ENCODE measurements at places on chromosomes 12 and 14.

DNA sequence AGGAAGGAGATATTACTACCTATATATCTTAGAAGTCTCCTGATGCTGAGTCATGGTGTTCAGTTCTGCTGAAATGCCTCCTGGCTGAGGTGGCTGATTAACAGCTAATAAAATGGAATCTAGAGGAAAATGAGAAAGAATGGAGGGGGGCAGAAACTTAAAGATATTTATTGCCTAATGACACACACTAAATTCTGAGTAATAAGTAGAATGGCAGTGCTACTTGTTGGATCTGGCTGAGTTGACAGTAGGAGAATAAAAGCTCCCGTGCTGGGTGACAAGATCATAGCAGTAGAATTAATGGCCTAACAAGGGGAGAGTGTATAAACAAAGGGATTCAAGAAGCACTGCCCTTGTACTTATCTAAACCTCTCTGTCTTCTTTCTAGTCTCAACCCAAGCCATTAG lies 137.5 kb downstream of the CNTN1 start:
- H3K27me3 ChIP-seq, result no peaks in the 10 kb centered on the region
- H3K4me1 ChIP-seq, result no peaks in the 10 kb centered on the region
- no peaks in the 10 kb centered on the region for H3K36me3 ChIP-seq
- no peak overlapping the region for H3K27ac ChIP-seq

DNA sequence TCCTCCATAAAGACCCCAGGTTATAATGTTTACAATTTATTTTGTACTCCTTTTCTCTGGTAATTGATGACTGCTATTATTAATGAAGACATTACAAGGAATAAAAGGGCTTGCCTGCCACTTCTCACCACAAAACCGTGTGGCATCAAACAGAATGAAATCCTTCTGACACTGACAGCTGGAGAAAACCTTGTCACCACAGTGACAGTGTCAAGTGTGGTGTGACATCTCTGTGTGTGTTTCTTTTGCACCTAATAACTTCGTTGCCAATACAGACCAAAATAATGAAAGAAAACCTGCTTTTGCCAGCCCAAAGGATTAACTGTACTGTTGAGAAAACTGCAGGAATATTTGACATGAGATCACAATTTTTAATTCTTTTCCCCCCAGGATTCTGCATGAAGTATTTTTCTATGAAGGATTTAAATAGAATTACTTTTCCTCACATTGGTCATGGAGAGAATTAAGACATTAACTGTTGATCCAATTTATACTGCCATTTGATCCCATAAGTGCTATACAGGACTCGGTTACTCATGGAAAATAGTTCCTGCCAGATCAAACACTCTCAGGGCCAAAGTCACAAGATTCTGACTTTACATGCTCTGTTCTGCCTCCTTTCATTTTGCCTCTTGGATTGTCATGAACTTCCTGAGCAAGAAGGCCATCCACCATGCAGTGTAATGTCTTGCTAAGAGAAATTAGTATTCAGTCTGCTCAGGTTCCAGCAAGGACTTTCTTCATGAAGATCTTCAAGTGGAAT lies 60.4 kb upstream of the IFNG-AS1 start:
- H3K4me3 ChIP-seq, result no peak overlapping the region
- peaks cover 4% of the 10 kb centered on the region for H3K36me3 ChIP-seq
- H3K27me3 ChIP-seq, result no peaks in the 10 kb centered on the region
- no peak overlapping the region for H3K27ac ChIP-seq
- H3K4me1 ChIP-seq, result peaks cover 4% of the 10 kb centered on the region

- H3K27ac ChIP-seq, result no peak overlapping the region
- no peaks in the 10 kb centered on the region for H3K4me1 ChIP-seq
- DNase-seq, result no peak
- no peak overlapping the region for H3K4me3 ChIP-seq
- peaks cover 41% of the 10 kb centered on the region for H3K27me3 ChIP-seq
- no peaks in the 10 kb centered on the region for H3K36me3 ChIP-seq
Measured at GRCh38 chr12:1540690-1541089, 53.7 kb downstream of the FBXL14 start.

- no peak for DNase-seq
- H3K27ac ChIP-seq, result no peak overlapping the region
- H3K36me3 ChIP-seq, result no peaks in the 10 kb centered on the region
- no peaks in the 10 kb centered on the region for H3K27me3 ChIP-seq
- H3K4me1 ChIP-seq, result no peaks in the 10 kb centered on the region
Measured at GRCh38 chr14:29857551-29857950, 70.1 kb downstream of the PRKD1 start.

- H3K4me1 ChIP-seq, result no peaks in the 10 kb centered on the region
- H3K36me3 ChIP-seq, result no peaks in the 10 kb centered on the region
- no peak overlapping the region for H3K4me3 ChIP-seq
- H3K27ac ChIP-seq, result peak overlapping the region; percentile 50
- peaks cover 4% of the 10 kb centered on the region for H3K27me3 ChIP-seq
Measured at GRCh38 chr12:46342562-46343033, 30.0 kb downstream of the SLC38A2 start.

DNA sequence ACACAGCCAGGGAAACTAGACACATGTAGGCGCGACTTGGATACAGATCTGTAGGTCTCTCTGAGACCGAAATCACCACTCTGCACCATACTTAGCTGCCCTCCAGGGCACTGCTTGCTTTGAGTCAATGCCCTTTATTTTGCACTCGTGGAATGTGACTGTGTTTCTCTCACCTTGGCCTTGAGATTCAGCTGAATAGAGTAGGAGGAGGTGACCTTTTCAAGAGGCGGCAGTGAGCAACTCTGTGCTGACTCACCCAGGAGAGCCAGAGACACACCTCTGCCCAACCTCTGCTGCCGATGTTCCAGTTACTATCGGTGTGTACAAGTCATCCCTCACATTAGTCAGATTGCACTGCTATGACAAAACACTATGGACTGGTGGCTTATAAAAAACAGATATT lies 583.4 kb downstream of the VRK1 start:
- H3K27ac ChIP-seq, result no peak overlapping the region
- H3K4me3 ChIP-seq, result no peak overlapping the region
- peaks cover 51% of the 10 kb centered on the region for H3K4me1 ChIP-seq
- DNase-seq, result no peak
- no peaks in the 10 kb centered on the region for H3K27me3 ChIP-seq

- H3K27ac ChIP-seq, result no peak overlapping the region
- H3K4me1 ChIP-seq, result no peaks in the 10 kb centered on the region
- DNase-seq, result no peak
- no peaks in the 10 kb centered on the region for H3K36me3 ChIP-seq
Measured at GRCh38 chr12:81369175-81369574, 291.3 kb downstream of the ACSS3 start.

DNA sequence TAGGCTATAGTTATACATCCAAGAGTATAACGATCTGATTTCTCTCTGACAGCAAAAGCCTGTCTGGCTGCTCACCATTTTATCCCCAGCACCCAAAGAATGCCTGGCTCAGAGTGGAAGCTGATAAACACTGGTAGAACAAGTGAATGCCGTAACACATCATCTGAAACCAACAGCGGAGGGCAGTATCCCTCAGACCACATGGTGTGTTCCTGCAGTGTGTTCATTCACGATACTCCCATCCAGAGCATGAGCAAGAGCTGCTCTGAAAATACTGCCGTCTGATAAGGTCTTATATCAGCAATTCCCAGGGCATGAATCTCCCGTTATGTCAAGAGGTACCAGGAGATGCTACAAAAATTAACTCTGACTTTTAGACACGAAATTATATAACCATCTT lies 95.9 kb downstream of the TTC7B start:
- no peaks in the 10 kb centered on the region for H3K4me1 ChIP-seq
- DNase-seq, result no peak
- H3K36me3 ChIP-seq, result no peaks in the 10 kb centered on the region

DNA sequence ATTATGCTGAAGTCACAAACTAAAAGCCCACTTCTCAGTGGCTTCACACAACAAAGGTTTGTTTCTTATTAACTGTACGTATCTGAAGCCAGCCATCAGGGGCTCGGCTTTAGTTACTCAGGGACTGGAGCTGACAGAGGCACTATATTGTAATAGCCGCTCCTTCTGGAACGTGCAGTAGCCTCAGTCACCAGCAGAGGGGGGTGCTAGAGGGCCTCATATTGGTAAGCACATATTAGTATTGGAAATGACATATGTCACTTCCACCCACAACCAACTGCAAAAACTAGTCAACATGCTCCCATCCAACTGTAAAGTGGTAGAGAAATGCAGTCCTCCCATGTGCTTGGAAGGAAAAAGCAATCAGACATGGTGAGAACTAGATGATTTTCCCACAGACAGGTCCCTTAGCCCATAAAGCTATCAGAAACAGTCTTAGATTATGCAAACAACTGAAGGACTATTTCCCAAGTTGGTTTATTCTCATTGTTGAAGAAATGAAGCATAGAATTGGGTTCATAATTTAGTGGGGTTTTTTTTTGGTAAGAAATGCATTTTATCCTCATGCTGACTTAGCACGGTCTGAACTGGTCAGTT lies 183.6 kb upstream of the G2E3 start:
- DNase-seq, result peak; percentile 74
- H3K27ac ChIP-seq, result no peak overlapping the region
- no peaks in the 10 kb centered on the region for H3K4me1 ChIP-seq
- no peaks in the 10 kb centered on the region for H3K36me3 ChIP-seq
- peaks cover 15% of the 10 kb centered on the region for H3K27me3 ChIP-seq

DNA sequence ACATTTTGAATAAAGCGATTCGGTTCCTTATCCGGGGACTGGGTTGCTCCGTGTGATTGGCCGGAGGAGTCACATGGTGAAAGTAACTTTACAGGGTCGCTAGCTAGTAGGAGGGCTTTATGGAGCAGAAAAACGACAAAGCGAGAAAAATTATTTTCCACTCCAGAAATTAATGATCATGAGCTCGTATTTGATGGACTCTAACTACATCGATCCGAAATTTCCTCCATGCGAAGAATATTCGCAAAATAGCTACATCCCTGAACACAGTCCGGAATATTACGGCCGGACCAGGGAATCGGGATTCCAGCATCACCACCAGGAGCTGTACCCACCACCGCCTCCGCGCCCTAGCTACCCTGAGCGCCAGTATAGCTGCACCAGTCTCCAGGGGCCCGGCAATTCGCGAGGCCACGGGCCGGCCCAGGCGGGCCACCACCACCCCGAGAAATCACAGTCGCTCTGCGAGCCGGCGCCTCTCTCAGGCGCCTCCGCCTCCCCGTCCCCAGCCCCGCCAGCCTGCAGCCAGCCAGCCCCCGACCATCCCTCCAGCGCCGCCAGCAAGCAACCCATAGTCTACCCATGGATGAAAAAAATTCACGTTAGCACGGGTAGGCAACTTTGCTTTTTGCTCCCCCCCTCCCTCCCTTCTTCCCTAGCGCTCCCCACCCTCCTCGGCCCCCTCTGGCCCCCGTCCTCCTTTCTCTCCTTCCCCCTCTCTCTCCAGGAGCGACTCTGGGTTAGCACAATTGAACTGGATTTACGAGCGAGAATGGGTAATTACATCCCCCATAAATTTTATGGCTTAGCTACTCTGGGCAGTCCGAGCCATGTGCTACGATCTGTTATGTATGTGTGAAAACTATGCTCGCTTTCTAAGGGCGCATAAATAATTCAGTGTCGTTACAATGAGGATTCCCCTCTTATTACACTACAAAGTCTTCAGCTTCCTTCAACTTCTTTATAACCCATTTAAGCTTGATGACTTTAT lies at the start of gene HOXC4:
Gene HOXC4 (plus strand): TSS at position 85 of the 991 bp plus-strand sequence. CDS start 88 bp downstream, at position 173.
- H3K36me3 ChIP-seq, result no peaks in the 10 kb centered on the region
- peaks cover 47% of the 10 kb centered on the region for H3K27me3 ChIP-seq
- peak within 1 kb of the TSS; percentile 85 for H3K27ac ChIP-seq
- peak within 1 kb of the TSS; percentile 92 for H3K4me3 ChIP-seq

DNA sequence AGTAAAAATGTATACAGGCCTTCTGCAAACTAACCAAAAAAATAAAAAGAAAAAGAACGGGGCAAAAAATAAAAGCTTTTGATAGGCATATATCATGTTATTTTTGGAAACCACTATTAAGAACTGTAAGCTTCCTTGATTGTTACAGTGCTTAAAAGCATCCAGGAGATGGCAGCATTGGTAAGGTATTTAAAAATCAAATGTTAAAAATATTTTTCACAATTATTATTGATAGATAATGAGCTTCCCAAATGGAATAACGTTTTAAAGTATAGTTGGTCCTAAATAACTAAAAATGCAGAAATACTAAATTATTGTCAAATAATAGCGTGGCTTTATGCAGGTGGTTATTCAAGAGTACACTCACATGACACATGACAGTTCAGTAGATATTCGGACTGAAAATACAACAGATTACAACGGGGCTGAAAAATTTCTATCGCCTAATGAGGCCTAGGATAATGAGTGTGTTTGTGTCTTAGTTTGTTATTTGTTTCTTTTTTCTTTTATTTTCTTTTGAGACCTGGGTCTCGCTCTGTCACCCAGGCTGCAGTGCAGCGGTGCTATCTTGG lies 127.2 kb upstream of the ATF7IP start:
- no peak for DNase-seq
- peaks cover 16% of the 10 kb centered on the region for H3K4me1 ChIP-seq
- no peak overlapping the region for H3K4me3 ChIP-seq
- no peak overlapping the region for H3K27ac ChIP-seq
- no peaks in the 10 kb centered on the region for H3K36me3 ChIP-seq

DNA sequence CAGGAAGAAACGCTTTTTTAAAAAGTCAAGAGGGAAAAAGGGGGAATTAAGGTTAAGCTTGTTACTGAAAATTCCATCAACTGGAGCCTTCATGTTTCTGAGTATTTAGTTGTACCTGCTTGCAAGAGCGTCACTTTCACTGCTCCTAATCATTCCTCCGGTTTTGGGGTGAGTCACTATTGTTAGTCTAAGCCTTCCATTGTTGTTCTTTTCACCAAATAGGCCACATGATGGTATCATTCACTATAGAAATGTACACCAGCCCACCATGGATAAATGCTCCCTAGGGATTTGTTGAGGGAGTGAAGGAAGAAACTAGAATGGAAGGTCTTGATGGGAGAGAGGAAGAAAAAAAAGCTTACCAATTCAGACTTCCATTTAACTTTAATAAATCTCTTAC lies 3.0 kb downstream of the IL22 start:
- H3K27me3 ChIP-seq, result peaks cover 6% of the 10 kb centered on the region
- no peak overlapping the region for H3K4me3 ChIP-seq
- H3K36me3 ChIP-seq, result no peaks in the 10 kb centered on the region
- H3K4me1 ChIP-seq, result no peaks in the 10 kb centered on the region

DNA sequence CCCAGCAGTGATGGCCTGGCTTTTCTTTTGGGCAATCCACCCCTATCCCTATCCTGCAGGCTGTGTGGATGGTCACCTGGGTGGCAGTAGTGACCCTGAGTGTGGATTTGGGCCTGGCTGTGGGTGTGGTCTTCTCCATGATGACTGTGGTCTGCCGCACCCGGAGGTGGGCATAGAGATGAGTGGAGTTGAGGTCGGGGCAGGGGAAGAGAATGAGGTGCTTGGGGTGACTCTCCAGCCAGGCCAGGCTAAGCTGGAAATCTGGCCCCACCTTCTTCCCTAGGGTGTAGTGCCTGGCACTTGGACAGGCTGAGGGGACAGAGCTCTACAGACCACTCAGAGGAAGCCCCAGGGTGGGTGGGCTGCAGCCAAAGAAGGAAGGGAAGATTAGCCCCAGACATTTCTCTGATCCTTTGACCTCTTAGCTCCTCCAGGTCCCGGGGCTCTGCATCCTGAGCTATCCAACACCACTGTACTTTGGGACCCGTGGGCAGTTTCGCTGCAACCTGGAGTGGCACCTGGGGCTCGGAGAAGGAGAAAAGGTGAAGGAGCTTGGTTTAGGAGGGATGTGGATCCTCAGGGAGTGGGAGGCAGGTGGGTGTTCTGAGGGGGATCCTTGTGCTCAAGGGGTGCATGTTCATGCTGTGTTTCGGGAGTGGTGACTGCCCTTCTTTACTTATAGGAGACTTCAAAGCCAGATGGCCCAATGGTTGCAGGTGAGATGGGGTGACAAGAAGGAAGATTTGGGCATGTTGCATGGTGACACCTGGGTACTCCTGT lies 8.4 kb downstream of the B4GALNT1 start:
- no peaks in the 10 kb centered on the region for H3K36me3 ChIP-seq
- DNase-seq, result no peak
- H3K4me3 ChIP-seq, result no peak overlapping the region
- peaks cover 85% of the 10 kb centered on the region for H3K27me3 ChIP-seq

All from naive thymus-derived CD8-positive, alpha-beta T cell (primary cell).